ENCODE measurements at places on chromosomes 13 and 19. TPM values are rescaled to one million over a fixed set of nuclear protein-coding genes. Genes with fewer than 3 reads are reported as not detected.

Gene SYCN
- total RNA-seq, result not detected

Gene ZNF578
- total RNA-seq, result 1.1 TPM

Gene VAV1
- 77.0 TPM for total RNA-seq

Gene MAB21L1
- not detected for total RNA-seq

Gene ZNF285
- 2.4 TPM for total RNA-seq

Gene FGF22
- under 0.01 TPM for total RNA-seq

Data from hematopoietic multipotent progenitor cell (in vitro differentiated cells).